Ascending aorta (tissue), 2 donors: ENCODE measurements at places on chromosomes 3 and 15. TPM values are rescaled to one million over a fixed set of nuclear protein-coding genes. Genes with fewer than 3 reads are reported as not detected.

The AMIGO3 gene
- 0.43 TPM for total RNA-seq

DNA sequence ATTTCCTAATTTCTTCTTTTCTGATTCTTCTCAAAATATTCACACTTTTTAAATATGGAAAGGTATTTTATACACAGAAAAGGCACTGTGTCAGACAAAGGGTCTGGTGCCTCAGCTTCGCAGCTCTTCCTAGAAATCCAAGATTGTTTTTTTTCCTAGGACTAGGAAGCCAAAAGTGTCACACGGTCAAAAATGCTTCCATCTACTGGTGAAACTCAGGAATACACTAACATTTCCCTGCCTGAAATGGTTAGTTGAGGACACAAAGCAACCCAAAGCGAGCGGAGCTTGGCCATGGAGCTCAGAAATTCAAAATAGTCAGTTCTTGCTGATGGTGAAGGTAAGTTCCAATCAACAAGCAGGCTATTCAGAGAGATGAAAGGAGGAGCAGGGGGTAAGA is 426.5 kb upstream of the RASGRP1 start:
- H3K27me3 ChIP-seq: no peaks in the 10 kb centered on the region
- no peaks in the 10 kb centered on the region for H3K4me1 ChIP-seq
- no peaks in the 10 kb centered on the region for H3K36me3 ChIP-seq
- DNase-seq: no peak
- no peak overlapping the region for H3K27ac ChIP-seq

GRCh38 chr3:73655197-73655596 is 30.5 kb upstream of the PDZRN3 start:
- H3K27ac ChIP-seq: no peak overlapping the region
- no peaks in the 10 kb centered on the region for H3K4me1 ChIP-seq
- H3K36me3 ChIP-seq: no peaks in the 10 kb centered on the region
- no peak for DNase-seq

- no peak overlapping the region for H3K27ac ChIP-seq
- no peak for DNase-seq
- H3K4me3 ChIP-seq: no peak overlapping the region
- no peaks in the 10 kb centered on the region for H3K36me3 ChIP-seq
These were observed 238.0 kb downstream of the CACNA2D3 start for GRCh38 chr3:54360320-54360719.

DNA sequence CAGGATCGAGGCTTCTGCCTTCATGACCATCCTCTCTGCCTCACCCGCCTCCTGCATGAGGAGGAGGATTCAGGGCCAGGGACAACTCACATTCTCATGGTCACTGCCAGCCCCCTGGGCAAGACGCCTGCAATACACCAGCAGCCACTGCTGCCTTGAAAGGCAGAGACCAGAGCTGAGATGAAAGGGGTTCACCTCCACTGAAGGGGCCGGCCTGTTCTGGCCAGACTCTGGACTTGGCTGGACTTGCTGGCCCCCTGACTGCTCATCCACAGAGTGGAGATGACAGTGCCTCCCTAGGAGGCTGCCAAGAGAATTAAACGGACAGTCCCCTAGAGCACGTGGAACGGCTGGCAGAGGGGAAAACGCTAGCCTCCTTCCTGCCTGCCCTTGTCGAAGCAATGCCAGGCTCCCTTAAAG is 35.2 kb downstream of the MGLL start:
- DNase-seq: peak; percentile 76
- H3K27me3 ChIP-seq: no peaks in the 10 kb centered on the region
- H3K27ac ChIP-seq: peak overlapping the region; percentile 66
- H3K4me3 ChIP-seq: no peak overlapping the region

- no peak overlapping the region for H3K4me3 ChIP-seq
- no peaks in the 10 kb centered on the region for H3K27me3 ChIP-seq
- H3K27ac ChIP-seq: no peak overlapping the region
- no peaks in the 10 kb centered on the region for H3K36me3 ChIP-seq
- no peak for DNase-seq
- no peaks in the 10 kb centered on the region for H3K4me1 ChIP-seq
These were observed 302.7 kb upstream of the MANF start for GRCh38 chr3:51082363-51082762.

DNA sequence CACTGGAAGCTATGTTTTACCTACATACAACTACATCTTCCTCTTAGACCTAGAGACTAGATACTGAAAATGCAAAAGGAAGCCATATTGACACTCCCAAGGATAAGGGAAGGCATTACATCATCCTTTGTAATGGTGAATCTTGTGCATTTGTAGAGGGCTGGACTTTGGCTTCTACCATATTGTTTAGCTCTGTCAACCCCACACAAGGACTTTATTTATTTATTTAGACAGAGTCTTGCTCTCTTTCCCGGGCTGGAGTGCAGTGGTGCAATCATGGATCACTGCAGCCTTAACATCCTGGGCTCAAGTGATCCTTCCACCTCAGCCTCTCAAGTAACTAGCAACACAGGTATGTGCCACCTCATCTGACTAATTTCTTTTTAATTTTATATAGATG is 331.5 kb upstream of the TPRG1 start:
- H3K27ac ChIP-seq: no peak overlapping the region
- H3K4me1 ChIP-seq: no peaks in the 10 kb centered on the region
- H3K4me3 ChIP-seq: no peak overlapping the region
- H3K27me3 ChIP-seq: no peaks in the 10 kb centered on the region
- DNase-seq: no peak

- peaks cover 3% of the 10 kb centered on the region for H3K4me1 ChIP-seq
- H3K27ac ChIP-seq: no peak overlapping the region
- no peak for DNase-seq
- no peaks in the 10 kb centered on the region for H3K36me3 ChIP-seq
These were observed 220.9 kb upstream of the CTDSPL start for GRCh38 chr3:37640636-37641375.

The CLDN16 gene
- total RNA-seq: not detected

GRCh38 chr3:9416139-9416780 is 18.8 kb downstream of the SETD5 start:
- no peak overlapping the region for H3K27ac ChIP-seq
- no peaks in the 10 kb centered on the region for H3K36me3 ChIP-seq
- DNase-seq: no peak
- no peaks in the 10 kb centered on the region for H3K27me3 ChIP-seq

DNA sequence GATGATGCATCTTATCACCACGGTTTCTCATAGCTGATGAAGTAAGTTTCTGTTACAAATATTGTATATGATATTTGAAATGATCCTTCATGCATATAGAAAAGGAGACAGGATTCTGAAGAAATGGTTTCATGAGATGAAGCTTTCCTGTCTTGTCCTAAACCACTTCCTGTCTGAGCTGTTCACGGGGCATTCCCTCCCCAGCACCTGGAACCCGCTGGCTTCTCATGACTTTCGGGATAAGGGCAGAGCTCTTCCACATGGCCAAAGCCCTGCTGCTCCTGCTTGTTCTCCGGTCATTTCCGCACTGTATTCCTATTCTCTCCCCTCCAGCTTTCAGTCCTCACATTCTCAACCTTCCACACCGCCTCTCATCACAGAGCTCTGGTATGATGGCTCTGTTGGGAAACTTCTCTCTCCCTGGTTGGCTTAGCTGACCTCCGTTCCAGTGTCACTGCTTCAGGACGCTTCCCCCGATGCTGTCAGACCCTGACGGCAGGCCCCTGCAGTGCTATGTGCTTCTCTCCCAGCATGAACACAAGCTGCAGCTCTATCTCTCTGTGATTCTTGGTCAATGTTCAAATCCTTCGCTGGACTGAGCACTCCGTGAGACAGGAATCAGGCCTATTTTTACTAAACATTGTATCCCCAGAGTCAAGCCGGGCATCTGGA is 86.9 kb upstream of the HERC1 start:
- no peak overlapping the region for H3K4me3 ChIP-seq
- H3K36me3 ChIP-seq: no peaks in the 10 kb centered on the region
- H3K27ac ChIP-seq: no peak overlapping the region

- peaks cover 36% of the 10 kb centered on the region for H3K4me1 ChIP-seq
- no peaks in the 10 kb centered on the region for H3K36me3 ChIP-seq
- DNase-seq: no peak
- H3K27me3 ChIP-seq: no peaks in the 10 kb centered on the region
These were observed 35.7 kb downstream of the MECOM start for GRCh38 chr3:169627789-169628188.

The OR4F6 gene
- total RNA-seq: not detected

- no peaks in the 10 kb centered on the region for H3K36me3 ChIP-seq
- H3K27ac ChIP-seq: no peak overlapping the region
- no peaks in the 10 kb centered on the region for H3K27me3 ChIP-seq
- no peaks in the 10 kb centered on the region for H3K4me1 ChIP-seq
- no peak overlapping the region for H3K4me3 ChIP-seq
These were observed 467.0 kb upstream of the RASGRP1 start for GRCh38 chr15:39031596-39031995.

DNA sequence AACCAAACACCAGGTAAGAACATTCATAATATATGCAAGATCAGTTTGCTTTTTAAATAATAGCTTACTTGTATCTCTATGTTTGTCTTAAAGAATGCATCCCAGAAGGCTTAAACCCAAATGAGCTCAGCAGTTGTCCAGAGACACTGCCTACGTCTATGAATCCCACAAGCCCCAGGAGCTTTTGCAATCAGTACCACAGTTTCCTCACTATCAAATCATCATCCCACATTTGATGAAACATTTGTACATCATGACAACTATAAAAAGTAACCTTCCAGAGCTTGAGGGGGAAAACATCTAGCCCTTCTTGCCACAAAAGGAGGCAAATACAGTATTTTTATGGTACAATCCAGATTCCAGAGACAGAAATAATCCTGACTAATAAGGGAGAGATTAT is 63.7 kb downstream of the ATP8B4 start:
- peak overlapping the region; percentile 70 for H3K27ac ChIP-seq
- no peak overlapping the region for H3K4me3 ChIP-seq
- DNase-seq: no peak
- no peaks in the 10 kb centered on the region for H3K4me1 ChIP-seq

DNA sequence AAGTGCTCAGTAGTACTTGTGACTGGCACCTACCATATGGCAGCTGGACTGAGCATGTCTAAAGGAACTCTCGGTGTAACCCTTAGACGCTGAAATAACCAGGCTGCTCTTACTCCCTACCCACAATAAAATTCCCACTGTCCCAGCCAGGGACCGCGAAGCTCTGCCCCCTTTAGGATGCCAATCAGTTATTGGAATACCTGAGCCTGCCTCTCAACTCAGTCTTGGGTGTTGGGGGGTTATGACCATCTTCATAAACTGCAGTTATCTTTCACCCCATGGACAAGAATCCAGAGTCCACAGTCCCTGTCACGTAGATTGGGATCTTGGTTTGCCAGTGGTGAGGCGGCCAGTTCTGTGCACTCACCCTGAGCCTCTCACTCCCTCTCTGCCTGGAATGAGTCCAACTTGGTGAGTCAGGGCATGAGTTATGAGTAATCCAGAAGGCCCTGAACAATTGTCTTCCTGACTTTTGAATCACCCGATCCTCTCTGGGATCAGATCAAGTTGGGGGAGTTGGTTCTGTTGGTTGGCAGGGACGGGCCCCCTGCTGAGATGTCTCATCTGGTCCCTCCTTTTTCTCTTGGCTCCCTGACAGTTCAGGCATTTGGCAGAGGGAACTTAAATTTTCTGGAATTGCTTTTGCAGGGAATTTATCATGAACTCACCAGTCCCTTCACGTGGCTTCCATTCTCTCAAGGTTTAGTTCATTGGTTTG is 120.1 kb upstream of the UBE2E1 start:
- H3K27me3 ChIP-seq: no peaks in the 10 kb centered on the region
- H3K4me3 ChIP-seq: no peak overlapping the region
- no peaks in the 10 kb centered on the region for H3K36me3 ChIP-seq
- H3K27ac ChIP-seq: no peak overlapping the region

DNA sequence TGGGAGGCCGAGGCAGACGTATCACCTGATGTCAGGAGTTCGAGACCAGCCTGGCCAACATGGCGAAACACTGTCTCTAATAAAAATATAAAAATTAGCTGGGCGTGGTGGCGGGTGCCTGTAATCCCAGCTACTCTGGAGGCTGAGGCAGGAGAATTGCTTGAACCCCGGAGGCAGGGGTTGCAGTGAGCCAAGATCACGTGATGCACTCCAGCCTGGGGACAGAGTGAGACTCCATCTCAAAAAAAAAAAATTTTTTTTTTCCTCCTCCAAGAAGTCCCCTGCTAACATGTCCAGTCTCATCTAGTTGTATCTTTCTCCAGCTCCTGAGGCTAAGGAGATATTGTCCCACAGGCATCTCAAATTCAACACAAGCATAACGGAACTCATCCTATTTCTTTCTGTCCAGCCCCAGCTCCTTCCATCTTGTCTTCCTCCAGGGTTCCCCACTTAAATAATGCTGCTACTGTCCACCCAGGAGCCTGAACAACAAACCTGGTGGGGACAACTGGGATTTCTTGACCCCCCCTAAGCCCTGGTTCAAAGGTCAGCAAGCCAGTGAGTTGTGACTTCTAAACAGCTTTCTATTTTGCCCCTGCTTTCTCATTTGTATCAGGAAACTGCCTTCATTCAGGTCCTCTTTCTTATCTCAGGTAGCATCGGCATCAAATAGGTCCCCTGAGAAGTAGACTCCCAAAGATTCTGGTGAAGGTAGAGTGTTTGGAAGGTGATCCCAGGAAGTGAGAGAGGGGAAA is 4.1 kb upstream of the MEF2A start:
- no peaks in the 10 kb centered on the region for H3K36me3 ChIP-seq
- peaks cover 13% of the 10 kb centered on the region for H3K4me1 ChIP-seq
- no peaks in the 10 kb centered on the region for H3K27me3 ChIP-seq
- no peak for DNase-seq
- no peak overlapping the region for H3K27ac ChIP-seq

- H3K36me3 ChIP-seq: no peaks in the 10 kb centered on the region
- DNase-seq: no peak
- no peak overlapping the region for H3K4me3 ChIP-seq
- H3K4me1 ChIP-seq: peaks cover 16% of the 10 kb centered on the region
These were observed 59.1 kb downstream of the VGLL4 start for GRCh38 chr3:11584570-11584969.

- H3K27ac ChIP-seq: no peak overlapping the region
- H3K36me3 ChIP-seq: no peaks in the 10 kb centered on the region
- no peak overlapping the region for H3K4me3 ChIP-seq
- DNase-seq: no peak
- peaks cover 4% of the 10 kb centered on the region for H3K4me1 ChIP-seq
These were observed 190.8 kb upstream of the HES1 start for GRCh38 chr3:193945143-193945542.

- no peak overlapping the region for H3K27ac ChIP-seq
- no peaks in the 10 kb centered on the region for H3K27me3 ChIP-seq
- no peak overlapping the region for H3K4me3 ChIP-seq
- H3K36me3 ChIP-seq: no peaks in the 10 kb centered on the region
These were observed 533.4 kb downstream of the NTRK3 start for GRCh38 chr15:87722941-87723691.

The CAMP gene
- total RNA-seq: not detected
